ENCODE measurements at places on chromosomes 5 and 9.

- peak; percentile 71 for DNase-seq
Measured at GRCh38 chr5:10442576-10442975, 897 bp downstream of the ROPN1L start.

- DNase-seq: peak; percentile 72
Measured at GRCh38 chr9:80873861-80874260, 815.5 kb downstream of the TLE1 start.

- no peak for DNase-seq
Measured at GRCh38 chr5:77418162-77418561, 74.0 kb downstream of the WDR41 start.

- peak; percentile 41 for DNase-seq
Measured at GRCh38 chr5:115532517-115532916, 12.1 kb downstream of the FEM1C start.

Measured in EL (cell line).